Stimulated activated CD4-positive, alpha-beta T cell treated with anti-CD3 and anti-CD28 coated beads, Interleukin-1b, Interleukin-23, amount 100 ng/mL, for 4 hours (primary cell): ENCODE measurements at places on chromosomes 12 and 14.

DNA sequence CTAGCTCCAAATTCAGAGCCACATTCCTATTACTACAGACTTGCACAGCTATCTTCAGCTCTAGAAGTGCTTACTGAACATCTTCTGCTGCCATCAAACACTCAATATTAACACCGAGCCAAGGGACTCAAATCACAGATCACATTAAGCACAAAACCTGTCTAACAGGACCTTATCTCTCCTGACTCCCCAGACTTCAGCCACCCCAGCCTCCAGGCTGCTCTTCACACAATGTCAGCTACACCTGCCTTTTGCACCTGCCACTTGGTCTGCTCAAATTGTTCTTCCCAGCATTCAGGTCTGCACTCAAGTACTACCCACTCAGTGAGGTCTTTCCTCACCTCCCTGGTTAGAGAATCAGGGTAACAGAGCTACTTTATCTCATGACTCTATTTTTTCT, 57.1 kb downstream of the GALC start:
- no peak for DNase-seq

- DNase-seq: no peak
Observed at GRCh38 chr14:95700221-95700976, 13.5 kb downstream of the TCL1A start.

- DNase-seq: no peak
Observed at GRCh38 chr12:131357920-131358319, 353.0 kb upstream of the SFSWAP start.

- DNase-seq: no peak
Observed at GRCh38 chr14:73324533-73324932, 87.2 kb downstream of the PAPLN start.

DNA sequence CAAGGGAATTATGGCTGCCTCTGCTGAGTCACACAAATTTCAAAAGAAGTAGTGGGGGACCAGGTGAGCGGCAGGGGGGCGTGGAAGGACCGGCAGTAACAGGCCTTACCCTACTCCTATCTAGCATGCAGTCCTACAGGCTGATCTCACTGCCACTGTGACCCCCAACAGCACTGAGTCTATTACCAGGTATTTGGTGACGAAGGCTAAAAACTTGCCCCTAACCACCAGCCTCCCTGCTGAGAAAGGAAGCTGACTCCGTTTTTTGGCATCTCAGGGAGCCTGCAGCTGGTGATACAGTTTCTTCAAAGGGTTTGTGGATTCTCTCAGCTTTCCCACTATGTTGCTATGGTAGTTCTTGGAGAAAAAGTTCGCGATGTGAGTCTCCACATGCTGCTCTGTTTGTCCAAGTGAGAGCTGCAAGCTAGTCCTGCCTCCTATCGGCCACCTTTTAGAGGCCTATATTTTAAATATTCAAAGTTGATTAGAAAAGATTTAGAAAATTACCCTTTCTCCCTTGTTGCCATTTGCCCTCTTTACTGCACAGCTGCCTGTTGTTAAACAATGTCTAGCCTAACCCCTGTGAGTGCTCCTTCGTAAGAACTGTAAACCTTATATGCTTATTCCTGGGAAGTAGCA, 57.1 kb upstream of the SLCO1B1 start:
- no peak for DNase-seq

GRCh38 chr12:78651755-78652154, 212.8 kb upstream of the SYT1 start:
- DNase-seq: no peak

GRCh38 chr14:52253503-52253902, 14.0 kb upstream of the PTGDR start:
- no peak for DNase-seq

GRCh38 chr12:33514893-33515292, 75.3 kb upstream of the SYT10 start:
- DNase-seq: no peak

- DNase-seq: no peak
Observed at GRCh38 chr12:130702966-130703732, 12.9 kb downstream of the RIMBP2 start.
